ENCODE measurements at places on chromosomes 4 and X.

DNA sequence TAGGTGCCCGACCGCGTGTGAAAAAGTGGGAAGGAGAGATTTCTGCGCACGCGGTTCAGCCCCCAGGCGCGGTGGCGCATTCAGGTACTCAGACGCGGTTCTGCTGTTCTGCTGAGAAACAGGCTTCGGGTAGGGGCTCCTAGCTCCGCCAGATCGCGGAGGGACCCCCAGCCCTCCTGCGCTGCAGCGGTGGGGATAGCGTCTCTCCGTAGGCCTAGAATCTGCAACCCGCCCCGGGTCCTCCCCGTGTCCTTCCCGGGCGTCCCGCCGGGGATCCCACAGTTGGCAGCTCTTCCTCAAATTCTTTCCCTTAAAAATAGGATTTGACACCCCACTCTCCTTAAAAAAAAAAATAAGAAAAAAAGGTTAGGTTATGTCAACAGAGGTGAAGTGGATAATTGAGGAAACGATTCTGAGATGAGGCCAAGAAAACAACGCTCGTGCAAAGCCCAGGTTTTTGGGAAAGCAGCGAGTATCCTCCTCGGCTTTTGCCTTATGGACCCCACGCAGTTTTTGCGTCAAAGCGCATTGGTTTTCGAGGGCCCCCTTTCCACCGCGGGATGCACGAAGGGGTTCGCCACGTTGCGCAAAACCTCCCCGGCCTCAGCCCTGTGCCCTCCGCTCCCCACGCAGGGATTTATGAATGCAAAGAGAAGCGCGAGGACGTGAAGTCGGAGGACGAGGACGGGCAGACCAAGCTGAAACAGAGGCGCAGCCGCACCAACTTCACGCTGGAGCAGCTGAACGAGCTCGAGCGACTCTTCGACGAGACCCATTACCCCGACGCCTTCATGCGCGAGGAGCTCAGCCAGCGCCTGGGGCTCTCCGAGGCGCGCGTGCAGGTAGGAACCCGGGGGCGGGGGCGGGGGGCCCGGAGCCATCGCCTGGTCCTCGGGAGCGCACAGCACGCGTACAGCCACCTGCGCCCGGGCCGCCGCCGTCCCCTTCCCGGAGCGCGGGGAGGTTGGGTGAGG, 3.7 kb downstream of the SHOX start:
- DNase-seq: no peak

DNA sequence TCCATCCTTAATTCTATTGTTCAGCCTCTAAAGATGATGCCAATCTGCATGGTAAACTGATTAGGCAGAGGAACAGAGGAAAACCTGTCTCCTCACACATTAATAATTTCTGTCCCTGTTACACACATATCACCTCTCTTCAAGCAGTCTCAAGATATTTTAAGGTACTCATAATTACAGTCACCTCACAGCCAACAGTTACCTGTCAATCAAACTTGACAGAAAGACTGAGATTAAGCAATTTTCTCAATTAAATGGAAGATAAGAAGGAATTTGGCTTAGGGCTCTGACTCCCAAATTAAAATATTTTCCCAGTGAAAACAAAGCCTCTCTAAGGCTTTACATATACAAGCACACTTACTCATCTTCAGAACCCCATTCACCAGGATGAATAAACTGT, 85.2 kb downstream of the MAPK10 start:
- DNase-seq: no peak

- DNase-seq: no peak
Measured at GRCh38 chr4:58144721-58145120, 1034.5 kb upstream of the IGFBP7 start.

DNA sequence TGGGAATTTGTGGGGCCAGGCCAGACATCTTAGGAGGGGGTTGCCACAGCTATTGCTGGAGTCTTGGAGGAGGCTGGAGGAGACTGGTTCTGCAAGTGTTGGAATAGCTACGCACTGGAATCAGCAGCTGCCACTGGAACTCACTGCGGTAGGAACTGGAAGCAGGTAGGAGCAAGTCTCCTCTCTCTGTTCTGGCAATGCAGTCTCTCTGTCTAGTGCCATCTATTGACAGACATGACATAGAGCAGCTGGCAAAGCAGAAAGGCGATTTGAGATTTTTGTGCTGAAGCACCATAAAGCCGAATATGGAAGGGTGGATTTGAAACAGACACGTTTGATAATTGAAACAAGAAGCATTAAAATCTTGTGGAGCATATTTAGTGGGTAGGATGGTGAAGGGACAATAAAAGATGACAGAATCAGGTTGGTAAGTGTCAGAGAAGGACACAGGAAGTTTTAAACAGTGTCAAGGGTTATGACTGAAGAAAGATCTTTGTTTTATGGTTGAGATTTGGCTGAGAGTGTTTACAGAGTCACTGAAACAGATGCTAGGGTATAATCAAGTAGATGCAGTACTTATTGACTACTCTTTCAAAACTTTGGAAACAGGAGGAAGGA, 23.5 kb upstream of the SYNPO2 start:
- no peak for DNase-seq

GRCh38 chr4:184344435-184344834, 126.8 kb upstream of the ENPP6 start:
- no peak for DNase-seq

- no peak for DNase-seq
Measured at GRCh38 chr4:101264993-101265815, 82.1 kb downstream of the PPP3CA start.

- no peak for DNase-seq
Measured at GRCh38 chr4:77167866-77168265, 10.9 kb downstream of the CCNG2 start.

- no peak for DNase-seq
Measured at GRCh38 chr4:141788169-141788915, 152.0 kb downstream of the IL15 start.

- no peak for DNase-seq
Measured at GRCh38 chr4:42995343-42995944, 102.9 kb downstream of the GRXCR1 start.

GRCh38 chr4:11004818-11005217, 320.2 kb upstream of the CLNK start:
- no peak for DNase-seq

DNA sequence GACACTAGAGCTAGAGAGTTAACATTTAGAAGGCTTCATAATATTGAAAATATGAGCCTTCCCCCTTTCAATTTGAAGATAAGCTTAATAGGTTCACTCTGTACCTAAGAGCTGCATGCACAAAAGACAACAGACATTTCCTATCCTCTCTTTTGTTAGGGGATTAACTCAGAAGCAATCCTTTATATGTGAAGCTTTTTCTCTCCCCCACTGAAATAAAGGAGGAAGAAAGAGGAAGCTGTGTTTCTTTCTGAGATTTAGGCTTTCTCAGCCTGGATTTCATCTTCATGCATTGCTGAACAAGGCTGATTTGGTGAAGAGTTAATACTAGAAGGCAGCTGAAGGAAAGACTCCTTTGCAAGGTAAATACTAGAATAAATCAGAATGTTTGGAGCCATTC, 21.0 kb upstream of the CABS1 start:
- no peak for DNase-seq

- no peak for DNase-seq
Measured at GRCh38 chr4:8101213-8102075, 57.2 kb downstream of the ABLIM2 start.

DNA sequence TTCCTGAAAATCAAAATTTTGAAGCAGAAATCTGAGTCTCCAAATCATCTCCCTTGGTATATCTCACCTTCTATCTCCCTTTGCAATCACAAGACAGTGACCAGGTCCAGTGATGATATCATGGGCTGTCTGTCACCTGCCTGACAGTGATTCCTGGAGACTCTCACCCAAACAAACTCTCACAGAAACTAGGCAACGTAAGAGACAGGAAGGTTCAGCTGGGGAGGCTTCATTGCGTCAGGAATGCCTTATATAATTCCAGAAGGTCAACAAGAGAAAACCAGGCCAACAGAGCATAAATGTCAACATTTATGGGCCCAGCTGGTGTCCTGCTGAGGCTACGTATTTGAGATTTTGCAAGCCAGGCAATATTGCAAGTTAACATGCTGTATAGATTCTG, 412.7 kb downstream of the KCNIP4 start:
- DNase-seq: no peak

DNA sequence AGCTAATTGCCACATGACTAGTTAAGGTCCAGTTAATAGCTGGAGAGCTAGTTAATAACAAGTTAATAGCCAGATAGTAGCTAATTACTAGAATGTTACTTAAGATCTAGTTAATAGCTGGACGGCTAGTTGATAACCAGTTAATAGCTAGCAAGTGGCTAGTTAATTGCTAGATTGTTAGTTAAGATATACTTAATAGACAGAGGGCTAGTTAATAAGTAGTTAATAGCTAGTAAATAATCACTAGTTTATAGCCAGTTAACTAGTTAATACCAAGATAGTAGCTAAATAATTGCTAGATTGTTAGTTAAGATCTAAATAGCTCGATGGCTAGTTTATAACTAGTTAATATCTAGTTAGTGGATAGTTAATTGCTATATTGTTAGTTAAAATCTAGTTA, 632.6 kb upstream of the CT83 start:
- no peak for DNase-seq

- no peak for DNase-seq
Measured at GRCh38 chr4:61693520-61693919, 493.4 kb downstream of the ADGRL3 start.

DNA sequence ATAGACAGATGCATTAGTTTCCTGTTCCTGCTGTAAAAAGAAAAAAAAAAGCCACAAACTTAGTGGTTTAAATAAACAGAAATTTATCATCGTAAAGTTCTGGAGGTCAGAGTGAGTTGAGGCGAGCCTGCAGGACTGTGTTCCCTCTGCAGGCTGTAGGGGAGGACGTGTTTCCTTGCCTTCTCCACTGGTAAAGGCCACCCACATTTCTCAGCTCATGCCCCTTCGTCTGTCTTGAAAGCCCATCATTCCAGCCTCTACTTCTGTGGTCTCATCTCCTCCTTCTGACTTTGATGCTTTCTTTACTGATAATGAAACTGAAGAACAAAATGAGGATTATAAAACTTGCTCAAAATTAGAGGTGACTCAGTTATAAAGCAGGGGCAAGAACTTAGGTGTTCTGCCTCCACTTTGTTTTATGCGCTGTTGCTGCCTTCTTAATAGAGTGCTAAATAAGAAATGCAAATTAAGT, 143.0 kb downstream of the STIM2 start:
- no peak for DNase-seq

GRCh38 chrX:57368158-57368557, 81.7 kb downstream of the FAAH2 start:
- no peak for DNase-seq

DNA sequence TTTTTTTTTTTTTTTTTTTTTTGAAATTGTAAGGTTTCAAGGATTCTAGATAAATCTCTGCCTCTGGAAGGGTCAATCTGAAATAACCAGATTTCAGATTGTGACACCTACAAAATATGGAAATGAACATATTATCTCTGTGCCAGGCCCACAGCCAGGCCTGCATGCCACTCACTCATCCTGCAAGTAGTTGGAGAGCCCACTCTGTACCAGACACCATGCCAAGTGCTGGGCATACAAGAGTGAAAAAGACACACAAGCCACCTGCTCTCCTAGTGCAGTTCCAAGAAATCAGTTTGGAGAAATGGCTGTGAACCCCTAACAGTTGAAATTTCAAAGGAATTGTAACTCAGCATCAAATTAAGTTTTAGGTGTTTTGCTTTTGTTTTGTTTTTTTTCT, 145.9 kb upstream of the NOCT start:
- DNase-seq: no peak

- no peak for DNase-seq
Measured at GRCh38 chrX:39440799-39441284, 639.6 kb downstream of the MID1IP1 start.

DNA sequence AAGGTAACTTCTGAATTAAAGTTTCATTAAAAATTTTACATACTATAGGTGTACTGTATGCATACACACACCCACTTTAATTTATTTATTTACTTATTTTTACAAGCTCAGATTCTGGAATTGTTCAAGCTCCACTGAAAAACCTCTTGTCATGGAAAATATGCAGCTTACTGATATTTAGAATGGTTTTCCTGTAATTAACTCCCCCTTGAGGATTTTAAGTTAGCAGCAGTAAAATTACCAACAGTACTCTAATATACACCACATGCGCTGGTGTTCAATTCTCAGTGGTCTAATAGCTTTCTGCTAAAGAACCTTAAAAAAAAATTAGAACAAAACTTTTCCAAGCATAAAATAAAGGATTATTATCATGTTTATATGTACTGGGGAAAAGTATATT, 12.0 kb downstream of the MAB21L2 start:
- no peak for DNase-seq

DNA sequence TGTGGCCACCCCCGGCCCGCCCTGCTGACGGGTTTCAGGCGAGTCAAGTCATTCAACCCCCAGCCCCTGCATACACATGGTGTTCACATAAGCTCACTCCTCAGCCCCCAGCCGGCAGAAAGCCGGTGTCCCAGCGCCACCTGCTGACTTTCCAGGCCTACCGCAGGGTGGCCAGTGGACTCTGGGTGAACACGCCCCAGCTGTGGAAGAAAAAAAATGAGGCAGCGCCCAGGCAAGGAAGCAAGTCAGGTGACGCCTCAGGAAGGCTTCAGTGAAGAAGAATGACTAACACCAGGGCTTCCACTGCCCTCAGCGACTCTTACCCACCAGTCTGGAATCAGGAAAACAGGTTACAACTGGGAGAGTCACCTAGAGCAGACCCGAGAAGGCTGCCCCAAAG, 15.8 kb downstream of the BCAP31 start:
- DNase-seq: no peak

- no peak for DNase-seq
Measured at GRCh38 chrX:21802054-21802670, 37.3 kb upstream of the MBTPS2 start.

DNA sequence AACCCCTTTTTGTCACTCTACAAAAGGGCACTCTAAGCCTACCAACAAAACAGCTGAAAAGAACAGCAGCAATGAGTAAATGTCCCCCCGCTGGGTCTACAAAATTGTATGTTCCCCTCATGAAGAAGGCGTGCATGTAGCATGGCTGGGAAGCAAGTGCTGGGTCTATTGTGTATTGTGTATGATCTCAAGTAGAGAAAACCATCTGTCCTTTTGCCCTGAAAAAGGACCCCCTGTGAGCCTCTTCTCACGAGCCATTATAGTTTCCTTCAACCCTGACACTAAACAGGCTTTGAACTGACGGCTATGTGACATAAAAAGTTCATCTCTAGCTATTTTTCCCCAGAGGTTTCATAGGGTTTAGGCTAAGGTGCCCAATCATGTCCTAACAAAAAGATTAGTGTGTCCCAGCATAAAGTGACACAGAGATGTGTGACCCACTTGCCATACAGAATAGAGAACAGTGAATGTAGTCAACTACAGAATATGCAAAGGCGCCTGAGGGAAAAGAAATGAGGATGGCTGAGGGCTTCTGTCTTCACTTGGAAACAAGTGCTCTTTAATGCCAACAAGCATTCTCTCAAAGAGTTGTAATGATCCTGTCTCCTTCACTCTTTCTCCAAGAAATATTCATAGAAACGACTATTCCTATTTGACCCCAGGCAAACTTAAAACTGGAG, 27.3 kb downstream of the COL25A1 start:
- no peak for DNase-seq

DNA sequence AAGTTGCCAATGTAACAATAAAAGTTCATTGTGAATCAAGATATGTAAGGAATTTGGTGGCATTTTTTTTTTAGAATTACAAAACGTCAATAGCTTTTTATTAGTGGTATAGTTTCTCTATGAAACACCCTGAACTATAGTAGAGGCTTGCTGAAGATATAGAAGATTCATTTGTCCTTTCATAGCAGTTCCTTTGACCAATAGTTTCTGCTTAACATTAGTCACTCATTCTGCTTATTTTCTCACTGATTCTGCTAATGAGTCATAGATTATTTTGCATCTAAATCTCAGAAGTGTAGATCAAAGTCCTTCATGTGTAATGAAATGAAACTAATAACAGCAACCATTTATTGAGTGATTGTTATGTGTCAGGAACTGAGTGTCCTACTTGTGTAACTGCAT, 205.0 kb upstream of the TET2 start:
- no peak for DNase-seq

Measured in stimulated activated CD8-positive, alpha-beta memory T cell treated with anti-CD3 and anti-CD28 coated beads, Interleukin-4, amount 100 ng/mL, for 1 hour (primary cell).